Ammon's horn (tissue), 1 donor: ENCODE measurements at places on chromosomes 1 and 21.
A peak's percentile ranks its signal among the peaks of the same experiment; 100 is the strongest.

DNA sequence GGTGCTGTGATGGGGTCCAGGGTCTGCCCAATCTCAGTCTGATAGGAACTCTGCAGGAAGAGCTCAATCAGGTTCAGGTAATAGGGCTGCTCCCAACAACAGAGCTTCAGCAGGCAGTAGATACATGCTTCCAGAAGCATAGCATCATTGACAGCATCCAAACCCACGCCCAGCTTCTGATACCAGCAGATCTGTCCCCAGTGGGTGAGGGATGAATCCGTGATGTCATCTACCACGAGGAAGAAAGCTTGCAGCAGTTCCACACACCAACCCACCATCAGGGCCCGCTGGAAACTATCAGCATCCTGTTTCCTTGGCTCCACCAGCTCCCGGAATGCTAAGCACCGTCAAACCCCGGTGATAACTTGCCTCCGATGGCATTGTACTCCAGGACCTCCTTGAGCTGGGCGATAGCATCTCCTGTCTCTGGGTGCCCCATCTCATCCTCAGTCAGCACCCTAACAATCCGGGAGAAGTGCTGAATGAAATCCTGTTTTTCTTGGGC, 14.7 kb downstream of the NEK2 start:
- DNase-seq: peak; percentile 58

DNA sequence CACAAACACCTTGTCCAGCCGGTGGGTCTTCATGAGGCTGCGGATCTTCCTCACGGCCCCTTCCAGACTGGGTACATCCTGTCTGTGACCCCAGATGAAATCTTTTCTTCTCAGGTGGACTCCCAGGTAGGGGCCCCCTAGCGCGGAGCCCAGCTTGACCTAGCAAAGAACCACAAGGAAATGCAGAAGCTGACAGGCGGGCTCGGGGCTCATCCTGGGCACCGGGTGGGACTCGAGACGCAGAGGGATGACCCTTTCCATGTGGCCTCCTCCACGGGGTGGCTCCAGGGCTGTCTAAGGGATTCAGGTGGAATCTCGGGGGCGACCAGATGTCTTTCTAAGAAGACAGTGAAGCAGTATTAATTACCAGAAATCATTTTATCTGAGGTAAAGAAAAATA, 17.8 kb downstream of the POFUT2 start:
- DNase-seq: no peak

DNA sequence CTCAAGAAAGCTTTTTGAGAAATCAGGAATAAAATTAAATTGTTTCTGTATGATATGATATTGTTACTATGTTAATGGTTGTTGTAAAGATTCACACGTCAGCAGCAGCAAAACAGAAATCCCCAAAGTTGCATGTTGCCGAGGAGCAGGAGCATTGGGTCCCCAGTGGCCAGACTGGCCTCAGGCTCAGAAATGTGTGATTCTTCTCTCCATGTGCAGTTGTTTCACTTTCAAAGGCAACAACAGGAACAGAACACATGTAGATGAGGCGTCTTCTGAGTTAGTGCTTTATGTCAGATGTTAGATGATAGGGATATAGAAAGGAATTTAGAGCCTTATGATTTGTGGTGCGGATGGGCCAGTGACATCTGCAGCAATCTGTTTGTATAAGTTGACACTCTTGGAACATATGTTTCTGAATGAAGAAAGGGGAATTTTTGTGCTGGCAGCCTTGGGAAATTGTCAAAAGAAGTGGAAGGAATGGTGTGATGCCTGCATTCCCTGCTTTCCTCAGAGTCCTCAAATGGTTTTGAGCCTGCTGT, 2.1 kb upstream of the TTLL7 start:
- peak; percentile 30 for DNase-seq

- DNase-seq: no peak
Observed at GRCh38 chr1:17184822-17185484, 20.0 kb upstream of the PADI1 start.

- DNase-seq: no peak
Observed at GRCh38 chr1:208271236-208271635, 27.1 kb upstream of the PLXNA2 start.

DNA sequence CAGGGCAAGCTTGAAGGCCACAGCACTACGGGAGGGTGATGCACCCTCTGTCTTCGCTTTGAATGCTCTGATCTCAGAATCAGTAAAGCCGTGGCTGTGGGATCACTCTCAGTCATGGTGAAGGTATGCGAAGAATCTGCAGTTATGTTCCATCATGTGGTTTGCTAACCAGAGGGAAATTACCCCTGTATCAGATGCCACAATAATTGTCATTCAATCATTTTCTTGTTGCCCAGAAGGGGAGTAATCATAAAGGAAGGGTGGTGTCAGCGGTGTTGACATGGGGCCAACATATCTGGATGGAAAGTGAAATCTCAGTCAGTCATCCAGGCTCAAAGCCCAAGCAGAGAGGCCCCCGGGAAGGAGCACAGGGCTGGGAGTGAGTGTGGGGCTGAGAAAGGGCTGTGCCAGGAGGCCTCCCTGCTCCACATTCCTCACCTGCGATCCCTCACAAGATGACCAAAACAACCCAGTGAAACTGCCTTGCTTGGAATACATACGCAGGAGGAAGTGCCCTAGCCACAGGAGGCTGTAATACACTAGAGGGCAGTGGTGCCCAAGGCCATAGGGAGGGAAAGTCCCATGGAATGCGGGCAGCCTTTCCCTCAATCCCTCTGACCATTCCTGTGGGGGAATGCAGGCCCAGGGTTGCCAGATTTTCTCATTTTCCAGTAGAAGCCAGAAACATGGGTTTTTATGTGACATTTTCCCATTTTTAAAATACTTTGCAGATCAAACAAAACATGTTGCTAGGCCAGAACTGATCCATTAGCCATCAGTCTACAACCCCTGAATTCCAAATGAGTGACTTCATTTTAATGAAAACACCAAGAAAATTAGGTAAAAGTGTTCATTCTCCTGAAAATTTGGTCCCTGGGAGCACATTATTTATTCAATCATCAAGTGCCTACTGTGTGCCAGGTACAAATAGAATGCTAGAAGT, 95.7 kb upstream of the VANGL1 start:
- DNase-seq: peak; percentile 15

- DNase-seq: peak; percentile 93
Observed at GRCh38 chr1:33367485-33368405, 46.8 kb upstream of the A3GALT2 start.

GRCh38 chr21:37536616-37537278, 170.2 kb downstream of the DYRK1A start:
- DNase-seq: no peak

DNA sequence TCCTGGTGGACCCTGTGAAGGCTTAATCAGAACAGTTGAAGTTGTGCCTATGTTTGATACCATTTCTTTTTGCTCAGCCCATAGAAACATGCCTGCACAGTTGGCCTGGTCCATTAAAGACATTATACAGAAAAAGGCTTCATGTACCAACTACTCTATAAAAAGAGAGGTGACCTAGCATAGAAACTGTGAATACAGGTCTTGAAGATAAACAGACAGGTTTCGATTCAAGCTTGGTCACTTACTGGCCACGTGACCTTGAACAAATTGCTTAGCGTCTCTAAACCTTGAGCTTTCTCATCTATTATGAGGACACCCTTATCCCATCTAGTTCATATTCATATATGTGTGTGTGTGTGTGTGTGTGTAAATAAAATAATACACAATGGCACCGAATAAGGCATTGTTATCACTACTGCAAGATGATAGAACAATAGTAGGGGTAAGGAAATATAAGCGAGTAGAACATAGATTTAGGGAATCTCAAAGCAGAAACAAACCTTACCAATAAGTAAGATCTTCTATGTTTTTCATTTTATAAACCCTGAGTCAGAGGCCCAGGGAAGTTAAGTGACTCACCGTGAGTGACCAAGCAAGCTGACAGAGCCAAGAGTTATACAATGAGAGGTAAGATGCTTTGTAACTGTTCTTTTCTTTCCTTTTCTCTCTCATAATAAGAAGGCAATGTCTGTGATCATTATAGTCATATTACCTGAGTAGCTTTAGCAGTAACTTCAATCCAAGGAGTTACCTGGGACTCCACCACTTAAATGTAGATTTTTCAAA, 476.8 kb upstream of the DEPDC1 start:
- no peak for DNase-seq

- no peak for DNase-seq
Observed at GRCh38 chr1:230109895-230110667, 43.0 kb downstream of the GALNT2 start.

DNA sequence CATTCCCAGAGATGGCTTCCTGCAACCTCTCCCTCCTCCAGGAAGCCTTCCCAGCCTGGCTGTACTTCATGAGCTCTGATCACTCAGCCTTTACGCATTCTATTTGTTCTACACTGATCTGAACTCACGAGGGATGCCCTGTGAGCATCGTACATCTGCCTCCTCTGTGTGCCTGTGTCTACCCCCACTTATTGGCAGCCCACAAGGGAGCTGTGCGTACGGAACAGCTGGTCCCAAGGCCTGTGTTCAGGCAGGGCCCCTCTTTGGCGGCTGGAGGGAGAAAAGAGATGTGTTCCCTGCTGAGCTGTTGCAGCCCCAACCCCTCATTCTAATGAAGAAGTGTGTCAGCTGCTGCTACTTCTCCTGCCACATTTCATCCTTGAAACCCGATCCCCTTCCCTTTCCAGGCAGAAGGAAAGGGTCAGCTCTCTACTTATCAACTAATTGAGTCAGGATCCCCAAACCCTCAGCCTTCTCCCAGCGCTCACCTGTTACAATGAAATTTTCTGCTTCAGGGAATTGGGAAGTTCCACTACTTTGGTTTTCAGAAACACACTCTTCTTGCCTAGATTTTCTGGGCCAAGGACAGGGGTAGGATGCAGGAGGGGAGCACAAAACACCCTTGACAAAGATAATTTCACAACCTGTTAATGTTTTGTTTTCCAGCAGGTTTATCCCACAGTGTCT, 3.2 kb downstream of the INKA2 start:
- DNase-seq: peak; percentile 69

DNA sequence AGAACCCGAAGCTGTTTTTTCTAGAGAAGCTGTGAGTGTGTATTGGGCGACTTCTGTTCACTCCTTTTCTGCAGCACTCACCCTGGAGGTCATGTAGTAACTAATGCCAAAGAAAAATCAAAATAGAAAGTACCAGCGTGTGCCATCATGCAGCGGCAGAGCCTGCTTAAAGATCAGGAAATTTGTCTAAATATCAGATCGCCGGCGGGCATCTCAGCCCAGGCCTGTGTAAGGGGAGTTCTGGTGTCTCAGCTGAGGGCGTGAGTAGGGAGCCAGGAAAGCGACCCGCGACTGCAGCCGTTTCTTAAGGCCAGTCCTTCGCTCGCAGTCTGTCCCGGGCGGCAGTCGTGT, 768 bp downstream of the EDARADD start:
- DNase-seq: no peak

GRCh38 chr1:59593798-59594790, 220.7 kb upstream of the HOOK1 start:
- no peak for DNase-seq

- DNase-seq: no peak
Observed at GRCh38 chr1:209527372-209527771, 56.1 kb upstream of the CAMK1G start.

- DNase-seq: no peak
Observed at GRCh38 chr1:30452170-30452569, 271.2 kb downstream of the MATN1 start.

GRCh38 chr1:205568135-205568468, 63.6 kb downstream of the CDK18 start:
- DNase-seq: no peak

DNA sequence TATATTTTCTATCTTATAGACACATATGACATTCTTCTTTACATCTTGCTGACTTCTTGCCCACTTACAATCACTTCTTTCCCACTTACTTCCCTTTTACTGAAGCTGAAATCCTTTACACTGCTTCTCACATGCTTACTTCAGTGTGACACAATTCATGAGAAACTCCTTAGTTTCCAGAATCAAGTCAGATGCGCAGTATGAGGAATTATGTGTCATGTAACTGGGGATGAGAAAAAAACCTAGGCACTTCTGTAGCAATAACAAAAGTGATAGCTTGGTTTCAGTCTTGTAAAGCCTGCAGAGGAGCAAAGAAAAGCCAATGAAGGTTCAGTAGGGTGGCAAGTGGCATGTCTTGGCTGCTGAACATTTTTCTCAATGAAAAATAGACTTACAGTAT, 566.2 kb upstream of the RGS18 start:
- DNase-seq: no peak

- no peak for DNase-seq
Observed at GRCh38 chr1:175783126-175783722, 39.8 kb upstream of the TNR start.

DNA sequence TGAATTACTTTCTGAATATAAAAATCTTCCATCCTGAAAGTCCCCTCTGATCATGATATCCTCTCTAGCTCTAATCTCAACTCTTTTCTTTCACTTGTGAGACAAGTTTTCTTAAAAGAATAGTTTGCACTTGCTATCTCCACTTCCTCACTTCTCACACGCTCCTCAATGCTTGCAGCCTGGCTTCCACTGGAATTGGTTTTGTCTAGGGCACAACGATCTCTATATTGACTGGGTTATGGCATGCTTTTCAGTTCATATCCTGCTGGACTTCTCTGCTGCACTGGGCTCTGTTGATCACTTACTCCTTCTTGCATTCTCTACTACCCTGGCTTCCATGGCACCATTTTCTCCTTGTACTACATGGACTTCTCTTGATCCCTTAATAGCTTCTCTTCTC, 474 bp downstream of the FCRLA start:
- DNase-seq: no peak

GRCh38 chr1:81848880-81849682, 48.3 kb downstream of the ADGRL2 start:
- DNase-seq: no peak

DNA sequence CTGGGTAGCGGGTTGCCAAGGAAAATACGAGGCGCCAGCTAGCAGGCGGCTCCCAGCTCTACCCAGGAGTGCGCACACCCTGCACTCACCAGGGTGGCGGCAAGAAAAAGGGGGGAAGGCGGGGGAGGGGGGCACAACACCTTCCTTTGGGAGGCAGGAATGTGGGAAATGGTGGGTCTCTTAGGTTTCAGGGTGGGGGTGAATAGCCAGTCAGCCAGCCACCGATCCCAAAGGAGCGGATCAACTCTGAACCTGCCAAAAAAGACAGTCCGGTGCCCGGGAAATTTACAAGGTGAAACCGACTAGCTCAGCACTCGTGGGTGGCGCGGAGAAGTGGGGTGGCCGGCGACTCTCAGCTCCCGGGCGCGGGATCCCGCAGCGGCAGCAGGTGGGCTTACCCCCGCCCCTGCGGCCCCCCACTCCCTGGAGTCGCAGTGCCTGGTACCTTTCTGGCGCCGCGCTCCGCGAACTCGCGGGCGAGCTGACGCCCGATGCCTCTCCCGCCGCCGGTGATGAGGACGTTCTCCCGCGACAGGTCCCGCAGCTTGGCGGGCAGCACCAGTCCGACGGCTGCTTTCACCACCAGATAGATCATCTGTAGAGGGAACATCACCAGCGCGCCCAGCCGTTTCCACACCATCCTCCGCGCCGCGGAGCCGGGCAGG, 1.2 kb downstream of the DHRS3 start:
- DNase-seq: no peak

GRCh38 chr1:167401260-167401873, 117.0 kb downstream of the CD247 start:
- DNase-seq: peak; percentile 65

GRCh38 chr1:197660389-197660788, 114.9 kb downstream of the DENND1B start:
- DNase-seq: no peak
